A549 (cell line): ENCODE measurements at places on chromosomes 7 and 10.

DNA sequence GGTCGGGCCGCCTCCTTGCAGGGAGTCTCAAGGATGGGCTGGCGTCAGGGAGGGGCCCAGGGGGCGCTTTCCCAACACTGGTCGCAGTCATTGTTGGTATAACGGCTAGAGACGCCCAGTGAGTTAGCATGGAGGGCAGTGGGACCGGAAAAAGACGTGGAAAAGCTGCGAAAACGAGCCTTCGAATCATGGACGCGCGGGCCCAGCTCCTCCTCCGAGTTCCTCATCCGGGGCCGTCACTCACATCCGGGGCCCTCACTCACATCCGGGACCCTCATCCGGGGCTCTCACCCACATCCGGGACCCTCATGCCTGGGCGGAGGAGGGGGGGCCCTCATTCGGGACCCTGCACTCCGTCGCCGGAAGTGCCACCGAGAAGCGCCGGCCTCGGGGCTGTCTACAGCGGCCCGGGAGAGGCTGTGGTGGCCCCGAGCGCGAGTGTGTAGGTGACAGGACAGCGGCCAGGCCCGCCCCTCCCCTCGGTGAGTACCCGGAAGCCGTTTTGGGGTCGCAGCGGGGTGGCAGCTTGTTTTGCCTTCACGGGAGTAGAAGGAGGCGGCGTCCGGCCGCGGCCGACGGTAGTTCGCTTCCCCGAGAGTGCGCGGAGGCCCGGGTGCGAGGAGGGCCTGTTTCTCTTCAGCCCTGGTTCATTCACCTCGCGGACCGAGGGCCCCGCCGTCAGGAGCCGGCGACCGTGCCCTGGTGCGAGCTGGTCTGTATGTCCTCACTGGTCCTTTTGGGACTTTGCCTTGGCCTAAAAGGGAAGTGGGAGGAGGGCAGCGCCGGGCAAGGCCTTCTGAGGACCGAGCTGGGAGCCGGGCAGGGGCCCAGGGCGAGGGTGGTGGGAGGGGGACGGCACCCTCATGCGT lies at the start of gene ZNF655:
TSS of gene ZNF655 (plus strand) at position 337 of the 869 bp plus-strand sequence. CDS start 1,918 bp downstream, outside the sequence.
- peak; percentile 94 for DNase-seq

DNA sequence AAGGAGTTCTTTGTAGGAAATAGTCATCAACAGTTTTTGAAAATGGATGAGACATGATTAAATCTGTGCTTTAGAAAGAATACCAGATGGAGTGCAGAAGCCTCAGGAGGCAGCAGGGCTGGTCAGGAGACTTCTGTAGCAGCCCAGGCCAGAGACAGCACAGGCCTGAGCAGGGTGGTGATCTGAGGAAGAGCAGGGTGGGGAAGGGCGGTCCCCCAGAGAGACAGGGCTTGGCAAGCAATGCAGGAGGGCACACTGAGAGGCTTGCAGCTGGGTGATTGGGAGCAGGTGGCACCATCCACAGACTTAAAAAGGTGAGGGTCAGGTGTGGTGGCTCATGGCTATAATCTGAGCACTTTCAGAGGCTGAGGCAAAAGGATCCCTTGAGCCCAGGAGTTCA lies 4.3 kb upstream of the SMKR1 start:
- DNase-seq = no peak

DNA sequence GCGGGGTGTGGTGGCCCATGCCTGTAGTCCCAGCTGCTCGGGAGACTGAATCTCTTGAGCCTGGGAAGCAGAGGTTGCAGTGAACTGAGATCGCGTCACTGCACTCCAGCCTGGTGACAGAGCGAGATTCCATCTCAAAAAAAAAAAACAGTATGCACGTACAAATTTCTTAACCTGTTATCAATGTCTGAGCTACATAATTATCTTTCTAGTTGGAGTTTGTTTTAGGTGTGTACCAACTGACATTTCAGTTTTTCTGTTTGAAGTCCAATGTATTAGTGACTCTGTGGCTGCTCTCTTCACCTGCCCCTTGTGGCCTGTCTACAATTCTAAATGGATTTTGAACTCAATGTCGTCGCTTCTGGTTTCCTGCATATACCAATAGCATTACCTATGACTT lies 40.3 kb downstream of the CD36 start:
- DNase-seq = no peak

DNA sequence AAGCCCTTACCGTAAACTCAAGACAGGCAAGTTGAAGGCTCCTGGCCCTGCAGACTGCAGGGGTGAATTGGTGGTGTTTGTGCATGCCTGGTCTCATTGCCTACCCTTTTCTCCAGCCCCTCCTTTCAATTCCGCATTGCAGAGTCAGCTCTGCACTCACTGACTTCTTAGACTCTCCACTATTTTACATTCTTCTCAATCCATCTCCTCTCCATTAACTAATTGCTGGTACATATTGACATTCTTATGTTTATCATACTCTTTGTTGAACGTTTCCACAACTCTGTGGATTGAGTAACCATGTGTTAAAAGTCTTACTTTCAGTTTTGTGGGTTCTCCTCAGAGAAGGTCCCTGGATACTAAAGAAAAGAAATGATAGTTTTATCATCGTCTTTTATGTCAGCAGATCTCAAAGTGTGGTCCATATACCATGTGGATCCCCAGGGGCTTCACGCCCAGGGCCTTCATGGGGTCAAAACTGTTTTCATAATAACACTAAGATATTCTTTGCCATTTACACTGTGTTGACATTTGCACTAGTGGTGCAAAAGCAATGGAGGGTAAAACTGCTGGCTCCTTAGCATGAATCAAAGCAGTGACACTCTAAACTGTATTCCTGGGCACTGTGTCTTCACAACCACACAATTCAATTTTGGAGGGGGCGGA lies 135.4 kb upstream of the FZD1 start:
- no peak for DNase-seq

DNA sequence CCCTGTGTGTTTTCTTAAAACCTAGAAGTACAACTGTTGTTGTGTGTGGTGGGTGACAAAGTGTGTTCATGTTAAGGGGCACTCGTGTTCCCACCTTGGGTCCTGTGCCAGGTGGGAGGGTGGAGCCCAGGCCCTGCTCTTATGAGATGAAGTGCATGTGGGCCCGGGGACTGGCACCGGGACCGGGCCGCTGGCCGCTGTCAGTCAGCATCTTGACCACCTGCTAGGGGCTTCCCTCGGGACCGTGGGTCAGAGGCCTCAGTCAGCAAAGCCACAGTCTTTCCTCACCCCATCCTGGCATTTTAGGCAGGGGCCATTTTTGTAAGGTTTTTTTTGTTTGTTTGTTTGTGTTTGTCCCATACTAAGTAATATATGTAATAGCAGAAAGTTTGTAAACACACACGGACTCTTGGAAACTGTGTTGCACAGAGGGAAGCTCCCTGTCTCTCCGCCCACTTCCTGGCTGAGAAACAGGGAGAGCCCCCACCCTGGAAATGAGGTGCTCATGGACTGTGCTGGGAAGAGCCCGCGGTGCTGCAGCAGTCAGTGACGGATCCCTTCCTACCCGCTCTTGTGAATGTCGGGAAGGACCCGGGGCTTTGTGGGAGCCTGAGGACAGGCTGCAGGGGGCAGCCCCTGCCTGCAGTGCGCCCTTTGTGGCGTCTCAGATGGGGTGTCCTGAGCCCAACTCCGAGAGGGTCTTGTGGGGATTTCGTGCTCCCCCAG lies 13.4 kb downstream of the AGAP3 start:
- no peak for DNase-seq

DNA sequence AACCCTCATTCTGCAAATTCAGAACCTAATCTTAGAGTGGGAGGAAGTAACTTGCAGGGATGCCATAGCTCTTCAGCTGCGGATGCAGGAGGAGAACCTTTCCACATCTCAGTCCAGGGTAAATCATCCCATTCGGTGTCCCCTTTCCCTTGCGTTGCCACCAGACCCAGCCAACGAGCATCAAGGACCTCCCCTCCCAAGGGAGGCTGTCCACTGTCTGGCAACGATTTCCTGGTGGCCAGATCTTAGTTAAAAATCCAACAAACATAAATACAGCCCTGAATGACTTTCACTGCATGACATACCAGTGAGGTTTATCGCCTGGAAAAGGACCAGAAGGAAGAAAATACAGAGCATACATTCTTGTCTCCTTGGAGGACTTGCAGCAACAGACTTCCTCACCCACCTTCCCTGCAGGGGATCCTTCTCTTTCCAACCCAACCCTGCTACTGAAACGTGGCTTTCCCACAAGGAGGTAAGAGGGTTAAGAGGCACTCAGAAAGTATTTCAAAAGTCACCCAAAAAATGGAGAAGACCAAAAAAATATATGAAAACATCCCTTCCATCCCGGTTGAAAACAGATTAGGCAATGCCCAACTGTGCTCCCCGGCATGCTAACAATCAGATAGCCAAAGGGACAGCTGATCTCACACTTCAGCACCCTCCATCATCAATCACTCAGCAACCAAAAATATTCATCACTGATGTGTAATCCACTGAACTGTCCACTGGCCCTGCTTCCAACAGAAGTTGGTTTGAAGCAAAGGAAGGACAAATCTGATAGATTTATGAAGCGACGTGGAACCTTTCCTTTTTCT lies 206.6 kb downstream of the TNS3 start:
- no peak for DNase-seq

- no peak for DNase-seq
These were observed 39.5 kb upstream of the FAM20C start for GRCh38 chr7:152702-153391.

DNA sequence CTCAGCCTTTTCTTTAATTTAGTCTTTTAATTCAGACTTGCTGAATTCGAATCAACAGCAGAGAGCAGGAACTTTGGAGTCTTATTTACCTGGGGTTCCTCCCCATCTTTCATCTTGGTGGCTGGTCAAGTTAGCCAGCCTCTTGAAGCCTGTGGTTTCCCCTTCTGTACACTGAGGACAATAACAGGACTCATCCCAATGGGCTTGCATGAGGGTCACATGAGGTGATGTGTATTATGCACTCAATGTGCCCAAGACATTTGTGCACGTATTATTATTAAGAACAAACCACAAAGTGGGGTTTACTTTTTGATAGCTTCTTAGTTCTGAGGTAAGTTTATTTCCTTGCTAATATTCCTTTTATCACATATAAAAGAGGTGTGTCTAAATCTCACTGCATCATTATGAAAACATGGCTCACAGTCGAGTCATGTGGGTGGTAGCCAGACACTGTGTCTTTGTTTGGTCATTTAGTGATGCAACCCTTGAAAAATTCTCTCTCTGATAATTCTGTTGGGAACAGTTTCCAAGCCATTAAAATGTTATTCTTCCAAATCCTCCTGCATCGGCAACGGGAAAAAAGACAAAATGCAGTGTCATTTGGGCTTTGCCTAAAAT lies 86.5 kb upstream of the GRB10 start:
- DNase-seq = peak; percentile 68

GRCh38 chr7:104984585-104985258 lies 29.3 kb upstream of the KMT2E start:
- no peak for DNase-seq

DNA sequence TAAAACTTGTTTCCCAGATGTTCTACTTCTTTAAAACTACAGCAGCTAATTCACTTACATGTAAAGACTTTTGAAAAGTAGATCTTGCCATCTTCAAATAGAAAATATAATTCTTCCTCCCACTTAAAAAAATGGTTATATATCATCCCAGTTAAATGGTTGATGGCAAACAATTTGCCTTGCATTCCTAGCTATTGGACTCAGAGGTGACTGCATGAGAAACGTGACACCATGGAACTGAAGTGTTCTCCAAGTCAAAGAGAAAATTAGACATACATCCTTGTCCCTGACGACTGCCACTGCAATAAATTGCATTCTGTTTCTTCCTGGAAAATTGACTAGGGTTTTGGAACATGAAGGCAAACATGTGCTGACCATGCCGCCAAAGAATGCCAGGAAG lies 95.0 kb upstream of the POM121L12 start:
- DNase-seq = no peak

DNA sequence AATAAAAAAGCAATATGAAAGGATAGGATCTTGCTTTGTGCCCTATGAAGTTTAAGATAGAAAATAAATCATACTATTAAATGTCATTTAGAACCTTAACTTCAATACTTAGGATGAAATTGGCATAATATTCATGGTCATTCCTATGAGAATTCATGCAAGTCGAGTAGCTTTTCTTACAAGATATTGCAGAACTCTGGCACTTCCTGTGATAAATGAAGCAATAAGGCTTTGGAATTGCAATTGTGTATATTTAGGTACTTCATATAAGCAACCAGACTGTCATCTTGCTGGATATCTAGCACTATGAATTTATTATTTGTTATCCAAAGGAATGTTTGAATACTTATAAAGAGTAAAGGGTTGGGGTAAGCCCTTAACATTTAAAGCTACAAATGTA lies 116.5 kb downstream of the ZNF438 start:
- DNase-seq = no peak

GRCh38 chr10:103812004-103812403 lies 43.4 kb downstream of the SH3PXD2A start:
- DNase-seq = no peak

DNA sequence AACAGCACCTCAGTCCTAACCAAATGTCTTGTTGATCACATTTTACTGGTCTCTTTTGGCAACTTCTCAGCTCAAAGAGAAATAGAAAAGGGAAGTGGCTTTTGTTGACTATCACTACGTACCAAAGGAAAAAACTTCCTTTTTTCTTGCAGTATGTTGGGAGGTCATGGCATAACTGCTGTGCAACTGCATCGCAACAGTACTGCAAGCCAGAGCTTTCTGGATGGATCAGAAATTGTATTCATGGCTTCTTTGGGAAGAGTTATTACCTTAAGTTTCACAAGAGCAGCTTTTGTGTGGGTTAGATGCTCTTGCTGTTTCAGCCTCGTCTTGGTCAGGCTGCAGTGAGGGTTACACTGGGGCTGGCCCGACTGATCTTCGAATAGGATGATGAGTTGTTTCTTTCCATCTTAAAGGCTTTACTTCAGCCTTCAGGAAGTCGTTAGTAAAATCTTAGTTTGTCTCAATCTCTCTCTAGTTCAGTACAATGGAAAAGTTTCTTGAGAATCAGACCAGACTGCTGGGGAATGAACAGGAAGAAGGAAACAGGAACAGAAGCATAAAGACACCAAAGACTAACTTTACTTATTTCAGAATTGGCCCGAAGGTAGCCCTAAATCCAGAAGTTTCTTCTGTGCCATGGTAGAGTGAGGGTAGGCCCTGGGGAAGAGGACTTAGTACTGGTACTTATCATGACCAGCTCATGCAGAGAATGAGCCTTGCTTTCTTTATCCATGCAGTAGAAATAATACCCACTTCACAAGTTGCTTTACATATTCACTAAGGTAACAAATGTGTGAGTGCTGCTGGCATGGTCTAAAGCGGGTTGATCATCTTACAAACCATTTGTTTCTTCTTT lies 153.6 kb downstream of the CELF2 start:
- DNase-seq = no peak

DNA sequence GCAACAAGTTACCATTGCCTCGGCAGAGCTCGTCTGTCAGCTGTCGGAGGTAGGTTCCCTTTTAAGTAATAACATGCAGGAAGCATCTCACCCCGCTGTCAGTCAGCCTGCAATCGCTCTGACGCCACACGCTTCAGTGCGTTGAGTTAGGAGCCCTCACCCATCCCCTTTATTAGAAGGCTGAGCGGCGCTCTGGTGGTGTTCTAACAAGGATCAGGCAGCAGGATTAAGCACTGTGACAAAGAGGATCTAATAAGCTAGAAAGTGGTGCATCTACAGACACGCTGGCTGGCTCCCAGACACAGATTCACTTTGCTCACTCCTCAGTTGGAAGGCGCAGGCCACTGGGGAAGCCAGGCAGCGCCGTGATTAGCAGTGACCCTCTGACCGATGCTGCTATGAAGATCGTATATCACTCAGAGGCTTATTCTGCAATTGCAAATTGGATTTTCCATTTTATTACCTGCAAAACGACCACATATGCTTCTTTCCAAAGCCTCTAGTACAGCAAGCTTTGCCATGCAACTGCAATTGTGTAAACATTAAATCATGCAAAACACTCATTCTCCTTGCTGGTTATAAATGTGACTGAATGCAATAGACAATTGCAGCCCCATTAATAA lies 117.7 kb downstream of the RSU1 start:
- DNase-seq = no peak

GRCh38 chr10:128443925-128444518 lies 317.8 kb upstream of the MKI67 start:
- DNase-seq = no peak
